RPMI7951 (cell line): ENCODE measurements at places on chromosomes 2 and 18. TPM values are rescaled to one million over a fixed set of nuclear protein-coding genes. Genes with fewer than 3 reads are reported as not detected.

GRCh38 chr2:27152796-27153464, 4.1 kb downstream of the TCF23 start:
- no peak for DNase-seq

DNA sequence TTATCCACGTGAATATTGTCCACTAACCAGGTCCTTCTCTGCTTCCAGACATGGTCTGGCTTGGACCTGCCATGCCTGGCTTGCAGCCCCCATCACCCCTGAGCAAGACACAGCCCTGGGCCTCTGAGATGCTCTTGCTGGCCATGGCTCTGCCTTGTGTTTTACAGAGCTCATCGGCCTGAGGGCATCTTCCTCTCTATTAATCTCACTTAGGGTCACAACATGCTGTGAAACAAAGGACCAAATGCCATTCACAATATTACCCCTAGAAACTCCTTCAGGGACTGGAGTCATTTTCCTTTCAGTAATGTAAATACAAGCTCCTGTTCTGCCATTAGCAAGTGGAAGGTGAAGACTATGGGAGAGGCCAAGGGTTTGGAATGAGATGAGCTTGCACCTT, 6.8 kb upstream of the TPO start:
- no peak for DNase-seq

- no peak for DNase-seq
These were observed 157.6 kb downstream of the ARL6IP6 start for GRCh38 chr2:152875701-152876695.

Gene POTEI
- total RNA-seq = not detected in 2 replicates

Gene CCDC68
- total RNA-seq = 0.12 and 0.29 TPM in 2 replicates

Gene CHRNA1
- total RNA-seq = 7.5 and 10.6 TPM in 2 replicates

DNA sequence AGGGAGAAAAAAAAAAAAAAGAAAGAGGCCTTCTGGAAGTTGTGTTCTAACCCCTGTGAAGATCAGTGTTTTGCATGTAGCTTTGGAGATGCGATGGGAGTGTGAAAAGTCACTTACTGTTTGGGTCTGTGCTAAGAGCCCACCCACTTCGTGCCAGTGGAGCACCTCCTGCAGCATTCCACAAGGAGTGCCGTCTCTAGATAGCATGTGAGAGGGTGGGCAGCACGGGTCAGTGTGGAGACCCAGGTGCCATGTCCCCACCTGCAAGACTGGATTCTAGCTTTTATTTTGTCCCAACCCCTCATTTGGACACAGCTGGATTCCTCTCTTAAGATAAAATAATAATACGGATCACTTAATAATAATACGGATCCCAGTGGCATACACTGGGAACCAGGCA, 12.5 kb upstream of the TMEM185B start:
- no peak for DNase-seq

Gene CPO
- total RNA-seq = not detected in 2 replicates

- no peak for DNase-seq
These were observed 108.9 kb upstream of the DOK6 start for GRCh38 chr18:69291755-69292154.

DNA sequence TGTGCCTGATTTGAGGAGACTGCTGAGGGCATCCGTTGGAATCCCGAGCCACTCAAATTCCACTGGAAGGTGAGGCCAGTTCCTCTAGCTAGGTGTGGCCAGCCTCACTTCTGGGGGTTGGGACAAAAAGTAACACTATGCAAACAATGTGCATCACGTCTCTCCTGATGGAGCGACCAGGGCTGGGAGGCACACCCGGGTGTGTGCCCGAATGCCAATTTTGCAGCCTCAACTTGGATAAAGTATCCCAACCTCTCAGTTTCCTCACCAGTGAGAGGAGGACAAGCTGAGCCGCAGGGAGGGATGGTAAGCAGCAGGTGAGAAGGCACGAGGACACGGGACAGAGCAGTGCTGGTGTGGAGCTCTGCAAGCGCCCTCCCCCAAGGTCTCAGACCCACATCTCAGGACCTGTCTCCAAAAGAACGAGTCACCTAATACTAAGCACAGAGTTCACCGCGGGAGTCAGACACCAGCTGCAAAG, 218.3 kb downstream of the HAUS1 start:
- no peak for DNase-seq

DNA sequence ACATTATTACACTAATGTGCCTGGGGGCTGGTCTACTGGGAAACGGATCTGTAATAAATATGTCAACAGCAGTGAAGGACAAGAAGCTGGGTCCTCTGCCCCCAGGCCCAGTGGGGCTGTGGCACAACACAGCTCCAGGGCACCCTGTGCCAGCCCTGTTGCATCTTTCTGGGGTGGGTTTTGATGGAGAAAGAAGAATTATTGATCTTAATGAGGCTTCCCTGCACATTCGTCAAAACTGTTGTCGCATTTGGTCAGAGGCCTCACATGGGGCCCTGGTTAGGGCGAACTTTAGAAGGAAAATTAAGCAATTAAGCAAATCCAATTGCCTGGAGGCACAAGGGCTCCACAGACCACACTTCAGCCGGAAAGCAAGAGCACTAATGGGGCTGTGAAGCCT, 30.0 kb upstream of the TWIST2 start:
- DNase-seq = no peak

DNA sequence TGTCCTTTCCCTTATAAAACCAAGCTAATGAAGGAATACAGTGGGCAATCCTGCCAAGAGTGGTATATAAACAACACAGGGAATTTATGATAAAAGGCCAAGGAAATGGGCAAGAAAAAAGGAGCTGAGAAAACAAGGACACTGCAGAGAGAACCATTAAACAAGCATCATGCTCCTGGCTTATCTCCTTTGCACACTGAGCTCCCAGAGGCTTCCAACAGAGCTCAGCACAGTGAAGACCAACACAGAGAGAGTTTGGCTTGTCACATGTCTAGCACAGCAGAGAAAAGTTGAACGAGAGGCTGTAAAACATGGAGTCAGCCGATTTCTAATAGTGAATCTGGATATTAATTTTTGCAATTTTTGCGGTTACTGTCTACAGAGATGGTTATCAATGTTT, 68.0 kb upstream of the KLF7 start:
- DNase-seq = no peak

Gene CYS1
- total RNA-seq = 0.12 and 2.2 TPM in 2 replicates

- DNase-seq = no peak
These were observed 60.4 kb downstream of the BIN1 start for GRCh38 chr2:127046579-127046978.

Gene NOSTRIN
- 0.20 TPM in 1 of 2 replicates, not detected in the other for total RNA-seq

Gene CTNNA2
- total RNA-seq = not detected in 2 replicates

DNA sequence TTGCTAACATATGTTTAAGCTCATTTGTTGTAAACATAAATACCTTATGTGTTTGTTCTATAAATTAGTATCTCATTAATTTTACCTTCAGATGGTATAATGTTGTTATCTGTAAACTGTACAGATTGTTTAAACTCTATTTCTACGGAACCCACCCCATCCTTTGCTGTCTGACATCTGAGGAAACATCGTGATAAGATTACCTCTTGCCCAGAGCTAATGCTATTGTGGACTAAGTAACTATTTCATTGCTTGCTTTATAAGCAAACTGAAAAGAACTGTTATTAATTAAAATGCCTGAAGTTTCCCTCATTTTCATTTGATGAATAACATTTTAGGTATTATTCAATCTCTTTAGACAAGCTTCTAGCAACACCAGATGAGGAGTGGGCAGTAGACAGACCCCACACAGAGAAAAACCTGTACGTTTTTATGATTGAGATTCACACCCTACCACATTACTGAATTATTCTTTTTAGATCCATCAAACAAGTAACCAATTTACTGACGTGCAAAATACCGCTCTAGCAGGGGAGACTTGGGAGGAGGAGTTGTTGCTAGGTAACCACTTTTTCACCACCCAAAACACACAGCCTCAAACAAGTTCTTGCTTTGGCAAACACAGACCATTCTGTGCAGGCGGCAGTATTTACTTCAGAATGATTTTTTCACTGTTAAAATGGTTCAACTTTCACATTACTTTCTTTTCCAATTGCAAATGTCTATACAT, 1.9 kb upstream of the SYT4 start:
- peak; percentile 17 for DNase-seq

DNA sequence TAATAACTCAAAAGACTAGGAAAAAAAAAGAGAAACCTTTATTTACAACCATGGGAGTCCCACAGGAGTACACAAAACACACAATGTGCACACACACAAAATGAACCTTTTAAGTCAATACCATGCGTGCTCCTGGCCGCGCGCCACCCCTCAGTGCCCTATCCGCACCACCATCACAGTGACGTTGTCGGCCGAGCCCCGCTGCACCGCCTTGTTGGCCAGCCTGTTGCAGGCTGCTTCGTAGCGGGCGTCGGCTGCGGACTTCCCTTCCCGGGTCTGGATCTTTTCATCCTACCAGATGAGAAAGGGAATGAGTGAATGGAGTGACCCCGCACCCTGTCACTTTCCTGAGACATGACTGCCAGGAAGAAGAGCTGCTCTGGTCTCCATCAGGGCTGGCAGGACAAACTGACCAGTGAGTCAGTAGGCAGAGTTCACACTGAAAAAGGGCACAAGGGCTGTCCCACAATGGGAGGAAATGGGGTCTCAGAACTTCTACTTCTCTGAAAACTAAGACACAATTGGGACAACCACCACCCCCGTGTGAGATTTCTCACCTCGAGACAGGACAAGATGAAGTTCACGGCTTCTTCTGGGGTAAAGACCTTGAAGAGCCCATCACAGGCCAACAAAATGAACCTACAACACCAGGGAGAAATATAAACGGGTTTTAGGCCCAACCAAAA, 11.8 kb downstream of the ERFE start:
- DNase-seq = no peak

Gene BCL11A
- under 0.01 TPM in 1 of 2 replicates, not detected in the other for total RNA-seq

Gene RAPGEF4
- 2.1 and 2.4 TPM in 2 replicates for total RNA-seq

Gene SPATA3
- total RNA-seq = not detected in 2 replicates

Gene CTDSP1
- 62.4 and 87.2 TPM in 2 replicates for total RNA-seq

DNA sequence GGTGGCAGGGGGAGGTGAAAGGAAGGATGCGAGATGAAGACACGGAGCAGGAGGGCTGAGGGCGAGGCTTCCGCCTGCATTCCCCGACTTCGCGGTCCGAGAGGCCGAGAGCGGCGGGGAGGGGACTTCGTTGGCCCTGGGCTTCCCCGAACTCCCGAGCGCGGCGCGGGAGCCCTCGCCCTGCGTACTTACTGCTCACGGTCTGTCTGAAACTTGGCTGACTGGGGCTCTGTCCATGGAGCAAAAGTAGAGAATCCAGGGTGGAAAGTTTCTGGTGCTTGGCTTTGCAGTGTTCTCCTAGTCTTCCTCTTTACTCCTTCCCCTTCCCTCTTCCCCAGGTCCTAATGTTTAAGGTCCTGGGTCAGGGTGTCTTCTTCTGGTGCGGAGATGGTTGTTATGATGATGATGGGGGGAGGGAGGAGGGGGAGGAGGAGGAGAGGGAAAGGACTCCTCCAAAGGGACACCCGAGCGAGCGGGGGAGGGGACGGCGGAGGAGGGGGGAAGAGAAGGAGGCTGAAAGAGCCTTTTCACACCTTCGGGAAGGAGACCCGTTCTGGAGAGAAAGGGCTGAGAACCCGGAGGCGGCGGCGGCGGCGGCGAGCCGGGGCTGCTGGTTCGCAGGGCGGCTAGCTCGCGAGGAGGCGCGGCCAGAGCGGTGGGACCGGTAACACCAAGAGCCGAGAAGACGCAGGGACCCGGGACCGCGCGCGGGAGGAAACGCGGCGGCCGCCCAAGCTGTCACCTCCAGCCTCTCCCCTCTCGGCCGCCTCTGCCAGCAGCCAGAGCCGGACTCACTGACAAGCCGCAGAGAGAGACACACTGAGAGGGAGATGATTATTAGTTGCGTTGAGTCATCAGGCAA, at the start of gene SATB2:
TSS of gene SATB2 (minus strand) at position 793 of the 862 bp plus-strand sequence. CDS start 1,902 bp downstream, outside the sequence.
- peak; percentile 88 for DNase-seq

Gene ANKRD23
- 0.84 and 1.8 TPM in 2 replicates for total RNA-seq

DNA sequence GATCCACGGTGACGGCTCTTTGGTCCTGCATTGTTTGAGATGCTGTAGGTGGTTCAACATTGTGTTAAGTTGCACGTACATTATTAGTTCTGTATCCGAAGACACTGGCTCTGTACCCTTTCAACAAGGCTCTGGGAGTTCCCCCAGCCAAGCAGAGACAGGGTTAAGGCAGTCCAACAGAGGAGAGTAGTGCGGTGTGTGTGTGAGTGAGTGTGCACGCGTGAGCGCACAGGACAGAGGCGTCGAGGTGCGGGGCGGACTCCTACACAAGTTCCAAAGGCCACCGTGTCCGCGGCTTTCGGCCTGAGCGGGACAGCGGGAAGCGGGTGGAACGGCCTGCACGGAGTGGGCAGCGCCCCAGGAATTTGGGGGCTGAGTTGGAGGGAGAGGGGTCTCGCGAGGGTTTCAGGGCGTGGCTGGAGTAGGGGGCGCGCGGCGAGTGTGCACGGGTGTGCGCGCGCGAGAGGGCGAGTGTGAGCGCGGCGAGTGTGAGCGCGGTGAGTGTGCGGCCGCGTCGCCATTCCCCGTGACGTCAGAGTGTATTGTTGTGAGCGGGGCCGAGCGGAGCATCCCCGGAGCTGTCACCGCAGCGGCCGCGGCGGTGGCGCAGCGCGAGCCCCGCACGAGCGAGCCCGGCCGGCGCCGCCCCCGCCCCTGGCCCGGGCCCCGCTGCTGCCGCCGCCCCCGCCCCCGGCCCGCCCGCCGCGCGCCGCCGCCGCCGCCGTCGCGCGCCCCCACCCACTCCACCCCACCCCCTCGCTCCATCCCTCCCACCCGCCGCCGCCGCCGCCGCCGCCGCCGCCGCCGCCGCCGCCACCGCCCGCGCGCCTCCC, at the start of gene ASXL3:
TSS of gene ASXL3 (plus strand) at position 535 of the 833 bp plus-strand sequence. CDS start 413 bp downstream, outside the sequence.
- no peak for DNase-seq
